Kidney glomerular epithelial cell (primary cell): ENCODE measurements at places on chromosomes 6 and 20.
A peak's percentile ranks its signal among the peaks of the same experiment; 100 is the strongest.

- DNase-seq = no peak
Measured at GRCh38 chr6:95866732-95867131, 149.0 kb upstream of the FUT9 start.

- DNase-seq = peak; percentile 45
Measured at GRCh38 chr6:150091476-150091875, 22.6 kb upstream of the ULBP3 start.

GRCh38 chr20:62766716-62767115 lies 29.6 kb upstream of the MRGBP start:
- DNase-seq = no peak

GRCh38 chr6:107632381-107633136 lies 142.6 kb downstream of the SOBP start:
- no peak for DNase-seq
